CD14-positive monocyte (primary cell): ENCODE measurements at places on chromosomes 12 and 14.

- no peak overlapping the region for H3K4me3 ChIP-seq
- no peak overlapping the region for H3K27ac ChIP-seq
- no peak for DNase-seq
- peaks cover 13% of the 10 kb centered on the region for H3K4me1 ChIP-seq
- no peaks in the 10 kb centered on the region for H3K36me3 ChIP-seq
- H3K27me3 ChIP-seq: no peaks in the 10 kb centered on the region
Measured at GRCh38 chr14:45089813-45090212, 5.9 kb downstream of the PRPF39 start.

- H3K36me3 ChIP-seq: no peaks in the 10 kb centered on the region
- no peak overlapping the region for H3K27ac ChIP-seq
- peaks cover 3% of the 10 kb centered on the region for H3K27me3 ChIP-seq
- no peaks in the 10 kb centered on the region for H3K4me1 ChIP-seq
- no peak for DNase-seq
Measured at GRCh38 chr12:28088566-28089272, 101.5 kb upstream of the CCDC91 start.

GRCh38 chr14:92585981-92586937 is 72.7 kb downstream of the RIN3 start:
- H3K4me3 ChIP-seq: no peak overlapping the region
- peak; percentile 87 for DNase-seq
- peaks cover 78% of the 10 kb centered on the region for H3K36me3 ChIP-seq

DNA sequence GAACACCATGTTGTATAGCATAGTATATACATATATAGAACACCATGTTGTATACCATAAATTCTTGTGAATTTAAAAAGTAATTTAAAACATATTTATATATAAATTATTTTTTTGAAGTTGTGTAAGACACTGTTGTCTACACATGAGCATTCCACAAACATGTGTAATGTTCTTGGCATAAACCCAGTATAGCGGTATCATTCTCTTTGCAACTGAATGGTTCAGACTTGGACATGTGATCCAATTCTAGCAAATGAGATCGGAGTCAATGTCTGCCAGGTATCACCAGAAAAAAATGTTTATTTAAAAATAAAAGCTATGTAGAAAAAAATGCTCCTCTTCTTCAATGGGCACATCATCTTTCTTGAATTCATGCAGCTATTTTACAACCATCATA is 33.9 kb downstream of the CEP290 start:
- no peaks in the 10 kb centered on the region for H3K27me3 ChIP-seq
- peaks cover 13% of the 10 kb centered on the region for H3K36me3 ChIP-seq
- H3K27ac ChIP-seq: no peak overlapping the region
- no peaks in the 10 kb centered on the region for H3K4me1 ChIP-seq
- no peak for DNase-seq

DNA sequence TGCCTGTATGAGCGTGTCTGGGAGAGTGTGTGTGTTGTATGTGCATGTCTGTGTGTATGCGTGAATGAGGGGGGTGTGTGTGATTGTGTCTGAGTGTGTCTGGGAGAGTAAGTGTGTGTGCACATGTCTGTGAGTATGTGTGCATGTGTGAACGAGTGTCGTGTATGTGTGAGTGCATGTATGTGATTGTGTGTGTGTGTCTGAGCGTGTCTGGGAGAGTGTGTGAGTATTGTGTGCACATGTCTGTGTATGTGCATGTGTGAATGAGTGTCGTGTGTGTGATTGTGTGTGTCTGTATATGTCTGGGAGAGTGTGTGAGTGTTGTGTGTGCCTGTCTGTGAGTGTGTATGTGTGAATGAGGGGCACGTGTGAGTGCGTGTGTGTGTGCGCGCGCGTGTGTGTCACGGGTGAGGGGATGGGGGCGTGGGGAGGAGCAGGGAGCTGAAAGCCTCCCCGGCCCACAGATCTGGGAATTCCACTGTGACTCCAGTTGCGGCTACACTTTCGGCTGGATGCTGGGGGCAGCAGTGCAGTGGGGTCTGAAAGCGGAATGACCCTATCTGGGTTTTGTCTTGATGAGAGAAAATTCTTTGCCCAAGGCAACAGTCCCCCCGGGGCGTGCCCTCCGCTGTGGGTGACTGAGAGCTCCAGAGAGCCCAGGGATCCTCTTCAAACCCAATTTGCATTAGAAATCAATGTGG is 138.1 kb upstream of the MED13L start:
- no peaks in the 10 kb centered on the region for H3K27me3 ChIP-seq
- H3K4me1 ChIP-seq: peaks cover 16% of the 10 kb centered on the region
- H3K27ac ChIP-seq: no peak overlapping the region
- no peak overlapping the region for H3K4me3 ChIP-seq

GRCh38 chr12:71469258-71469750 is 29.7 kb downstream of the LGR5 start:
- no peak for DNase-seq
- no peak overlapping the region for H3K27ac ChIP-seq
- H3K4me3 ChIP-seq: no peak overlapping the region
- H3K27me3 ChIP-seq: no peaks in the 10 kb centered on the region

GRCh38 chr14:30751646-30752416 is 122.5 kb upstream of the COCH start:
- H3K36me3 ChIP-seq: no peaks in the 10 kb centered on the region
- H3K4me1 ChIP-seq: no peaks in the 10 kb centered on the region
- H3K27me3 ChIP-seq: no peaks in the 10 kb centered on the region

DNA sequence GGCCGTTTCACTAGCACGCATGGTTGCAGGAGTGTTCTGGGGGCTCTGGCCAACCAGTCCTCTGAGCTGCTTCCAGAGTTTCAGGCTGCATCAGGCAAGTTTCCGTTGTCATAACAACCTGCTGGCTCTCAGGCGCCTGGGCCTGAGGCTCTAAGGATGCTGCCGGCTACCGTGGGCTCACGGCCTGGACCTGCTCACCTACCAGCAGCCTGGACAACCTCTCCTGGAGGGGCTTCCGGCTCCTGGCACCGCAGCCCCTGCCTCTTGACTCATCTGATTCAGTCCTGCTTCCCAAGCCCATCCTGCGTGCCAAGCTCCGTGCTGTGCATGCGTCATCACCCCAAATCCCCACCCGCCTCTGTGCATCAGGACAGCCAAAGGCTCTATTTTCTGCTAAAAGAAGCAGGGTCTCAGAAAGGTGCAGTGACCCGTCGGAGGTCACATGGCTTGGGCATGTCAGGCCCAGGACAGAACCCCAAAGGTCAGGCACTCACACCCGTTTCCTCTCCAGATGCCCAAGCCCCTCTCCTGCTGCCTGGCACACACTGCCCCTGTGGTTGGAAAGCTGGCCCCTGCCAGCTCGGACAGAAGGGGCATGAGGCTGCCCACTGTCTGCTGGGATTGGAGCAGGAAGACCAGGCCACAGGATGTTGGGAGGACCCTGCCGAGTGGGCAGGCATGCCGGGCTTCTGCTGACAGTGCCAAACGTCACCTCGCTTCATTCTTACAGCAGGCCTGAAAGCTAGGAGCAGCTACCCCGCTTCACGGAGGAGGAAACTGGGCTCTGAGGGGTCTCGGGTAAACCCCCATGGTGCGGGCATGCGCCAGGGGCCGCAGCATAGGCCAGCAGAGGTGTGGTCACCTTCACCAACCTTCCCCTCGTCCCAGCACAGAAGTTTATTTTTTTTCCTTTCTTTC is 5.7 kb downstream of the BEGAIN start:
- no peaks in the 10 kb centered on the region for H3K36me3 ChIP-seq
- no peak overlapping the region for H3K4me3 ChIP-seq
- H3K27me3 ChIP-seq: peaks cover 19% of the 10 kb centered on the region
- DNase-seq: no peak
- no peak overlapping the region for H3K27ac ChIP-seq

DNA sequence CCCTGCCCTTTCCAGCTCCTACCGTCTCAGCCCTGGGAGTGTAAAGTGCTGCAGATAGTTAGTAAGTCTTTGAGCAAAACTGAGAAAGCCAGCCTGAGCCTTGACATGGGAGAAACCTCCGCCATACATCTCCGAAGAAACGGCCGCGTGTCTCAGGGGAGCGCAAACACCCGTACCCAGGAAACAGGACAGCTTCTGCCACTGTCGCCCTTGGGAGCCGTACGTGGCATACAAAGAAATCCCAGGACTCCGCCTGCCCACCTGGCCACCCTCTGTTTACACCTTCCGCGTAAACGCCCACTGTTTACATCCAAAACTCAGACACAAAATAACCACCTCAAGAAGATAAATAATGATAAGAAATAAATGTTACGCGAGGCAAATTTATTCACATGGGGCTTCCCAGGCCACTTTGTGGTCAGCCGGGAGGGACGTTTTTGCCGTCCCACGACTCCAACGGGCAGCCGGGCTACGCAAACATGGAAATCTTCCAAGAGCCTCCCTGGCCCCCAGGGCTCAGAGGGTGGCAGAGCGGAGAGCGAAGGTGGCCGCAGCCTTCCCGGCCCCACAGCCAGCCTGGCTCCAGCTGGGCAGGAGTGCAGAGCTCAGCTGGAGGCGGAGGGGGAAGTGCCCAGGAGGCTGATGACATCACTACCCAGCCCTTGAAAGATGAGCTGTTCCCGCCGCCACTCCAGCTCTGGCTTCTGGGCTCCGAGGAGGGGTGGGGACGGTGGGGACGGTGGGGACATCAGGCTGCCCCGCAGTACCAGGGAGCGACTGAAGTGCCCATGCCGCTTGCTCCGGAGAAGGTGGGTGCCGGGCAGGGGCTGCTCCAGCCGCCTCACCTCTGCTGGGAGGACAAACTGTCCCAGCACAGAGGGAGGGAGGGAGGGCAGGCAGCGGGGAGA is at the start of gene BDKRB2:
TSS of gene BDKRB2 (plus strand) at position 689 of the 908 bp plus-strand sequence. CDS start 32,269 bp downstream, outside the sequence.
- H3K36me3 ChIP-seq: no peaks in the 10 kb centered on the region
- no peak for DNase-seq
- no peaks in the 10 kb centered on the region for H3K4me1 ChIP-seq
- peaks cover 22% of the 10 kb centered on the region for H3K27me3 ChIP-seq
- H3K4me3 ChIP-seq: no peak within 1 kb of the TSS
